ENCODE measurements at places on chromosomes 11 and 22.

- no peak for DNase-seq
Observed at GRCh38 chr11:73716153-73717056, 44.5 kb downstream of the RAB6A start.

DNA sequence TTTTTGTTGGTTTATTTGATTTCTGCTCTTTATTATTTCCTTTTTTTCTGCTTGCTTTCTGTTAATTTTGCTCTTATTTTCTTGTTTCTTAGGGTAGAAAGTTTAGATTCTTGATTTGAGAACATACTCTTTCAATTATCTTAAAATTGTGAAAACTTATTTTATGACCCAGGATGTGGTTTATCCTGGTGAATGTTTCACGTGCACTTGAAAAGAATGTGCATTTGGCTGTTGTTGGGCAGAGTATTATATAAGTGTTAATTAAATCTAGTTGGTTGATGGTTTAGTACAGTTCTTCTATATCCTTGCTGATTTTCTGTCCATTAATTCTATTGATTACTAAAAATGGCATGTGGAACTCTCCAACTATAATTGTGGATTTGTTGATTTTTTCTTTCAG lies 66.9 kb upstream of the NARS2 start:
- DNase-seq: no peak

GRCh38 chr11:6617315-6617781 lies 1.9 kb downstream of the TPP1 start:
- DNase-seq: no peak

- no peak for DNase-seq
Observed at GRCh38 chr11:15374418-15374817, 259.7 kb downstream of the INSC start.

GRCh38 chr11:13984616-13985450 lies 22.3 kb downstream of the SPON1 start:
- DNase-seq: no peak

- DNase-seq: no peak
Observed at GRCh38 chr11:1844221-1845094, 5.7 kb downstream of the TNNI2 start.

- no peak for DNase-seq
Observed at GRCh38 chr22:35905894-35906293, 122.7 kb downstream of the RBFOX2 start.

DNA sequence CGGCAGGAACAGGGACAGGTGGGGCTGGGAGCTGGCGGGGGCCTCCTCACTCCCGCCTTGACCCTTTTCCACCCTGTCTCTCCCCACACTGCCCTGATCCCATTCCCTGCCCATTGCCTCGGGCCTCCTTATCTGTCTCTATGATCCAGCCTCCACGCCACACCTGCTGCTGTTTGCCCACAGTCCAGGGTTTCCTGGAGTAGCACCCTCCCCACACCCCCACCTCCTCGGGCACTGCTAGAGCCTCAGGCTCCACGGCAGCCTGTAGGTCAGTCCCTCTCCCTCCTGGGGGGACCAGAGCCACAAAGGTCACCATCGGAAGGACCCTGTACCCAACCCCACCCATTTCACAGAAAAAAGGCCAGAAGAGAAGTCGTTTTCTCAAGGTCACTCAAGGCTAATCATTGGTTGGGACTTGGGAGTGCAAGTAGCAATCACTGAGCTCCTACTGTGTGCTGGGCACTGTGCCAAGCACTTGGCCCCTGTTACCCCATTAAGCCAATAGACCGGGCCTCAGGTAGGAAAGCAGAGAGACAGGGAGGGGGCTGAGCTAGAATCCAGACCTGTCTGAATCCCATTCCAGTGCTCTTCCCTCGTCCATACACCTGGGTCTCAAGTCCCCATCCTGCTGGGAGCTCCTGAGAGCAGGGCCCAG lies 71.8 kb downstream of the PDE2A start:
- DNase-seq: no peak

- no peak for DNase-seq
Observed at GRCh38 chr11:47148903-47149531, 27.7 kb downstream of the ARFGAP2 start.

- no peak for DNase-seq
Observed at GRCh38 chr11:118206391-118207031, 18.3 kb downstream of the JAML start.

DNA sequence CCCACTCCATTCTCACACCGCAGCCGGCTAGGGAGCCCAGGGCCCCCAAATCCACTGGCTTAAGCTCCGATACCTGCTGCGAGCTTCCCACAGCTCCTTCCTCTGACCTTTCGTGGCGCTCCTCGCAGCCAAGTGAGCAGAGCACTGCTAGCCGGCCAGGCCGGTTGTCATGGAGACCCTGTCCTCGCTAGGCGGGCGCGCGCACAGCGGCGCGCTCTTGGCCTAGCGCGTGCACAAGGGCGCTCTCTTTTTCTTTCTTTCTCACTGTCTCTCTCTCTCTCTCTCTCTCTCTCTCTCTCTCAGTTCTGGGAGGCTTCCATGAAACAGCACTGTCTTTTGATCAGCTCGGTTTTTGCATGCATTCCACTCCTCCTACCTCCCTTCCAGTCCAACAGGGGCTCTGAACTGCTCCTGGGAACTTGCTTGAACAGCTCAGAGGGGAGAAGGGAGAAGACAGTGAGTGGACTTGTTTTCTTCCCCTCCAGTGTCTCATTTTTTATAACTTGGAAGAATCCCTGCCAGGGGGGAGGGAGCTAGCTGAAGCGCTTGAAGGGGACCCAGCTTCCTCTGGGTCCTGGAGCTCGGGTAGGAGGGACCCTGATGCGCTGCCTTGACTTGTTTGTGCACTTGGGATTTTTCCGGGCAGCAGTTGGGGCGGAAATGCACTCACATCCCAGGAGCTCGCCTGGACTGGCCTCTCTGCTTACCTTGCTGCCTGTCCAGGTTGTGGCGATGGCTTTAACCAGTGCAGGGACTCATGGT lies 100.3 kb upstream of the AKIP1 start:
- no peak for DNase-seq

DNA sequence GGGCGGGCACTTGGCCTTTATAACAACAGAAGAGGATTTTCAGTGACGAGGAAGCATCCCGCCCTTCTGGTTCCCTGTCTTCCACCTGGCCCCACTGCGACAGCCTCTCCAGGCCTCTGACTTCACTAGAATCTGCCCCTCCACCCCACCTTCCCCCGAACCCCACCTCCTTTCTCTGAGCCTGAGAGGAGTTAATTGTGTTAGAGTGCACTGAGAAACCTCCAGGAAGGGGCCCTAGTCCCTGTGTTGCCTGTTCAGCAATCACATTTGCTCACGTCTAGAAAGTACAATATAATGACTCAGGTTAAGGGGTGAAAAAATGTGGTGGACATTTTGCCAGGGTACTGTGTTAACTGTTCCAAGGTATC lies 38.8 kb downstream of the PTPRJ start:
- DNase-seq: no peak

DNA sequence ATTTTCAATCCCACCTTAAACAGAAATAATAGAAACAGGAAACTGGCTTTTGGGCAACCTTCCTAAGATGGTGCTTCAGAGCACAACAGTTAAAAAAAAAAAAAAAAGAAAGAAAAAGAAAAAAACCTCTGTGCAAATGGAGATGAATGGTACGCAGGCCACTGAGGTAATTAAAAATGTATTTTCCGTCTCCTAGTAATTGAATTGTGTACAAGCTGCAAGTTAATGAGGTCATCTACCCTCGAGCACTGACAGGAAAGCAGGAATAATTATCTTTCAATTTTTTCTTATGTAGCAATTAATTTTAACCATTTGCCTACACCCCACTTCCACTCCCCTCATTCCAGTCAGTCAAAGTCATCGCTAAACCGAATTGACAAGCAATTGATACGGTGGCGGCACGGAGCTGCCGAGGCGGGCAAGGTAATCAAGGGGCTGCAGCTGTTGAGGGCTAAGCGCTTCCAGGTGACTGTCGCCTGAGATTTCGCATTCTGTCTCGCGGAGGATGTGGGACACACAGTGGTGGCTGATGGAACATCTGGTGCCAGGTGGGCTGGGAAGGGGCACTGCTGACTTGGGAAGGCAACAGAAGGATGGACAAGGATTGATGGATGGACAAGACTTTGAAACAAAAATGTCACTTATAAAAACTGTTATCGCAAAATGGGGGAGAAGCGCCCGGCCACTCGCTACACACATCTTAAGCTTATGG lies 109.4 kb downstream of the RCN1 start:
- no peak for DNase-seq

- no peak for DNase-seq
Observed at GRCh38 chr11:67441731-67442351, 1.4 kb downstream of the CORO1B start.

DNA sequence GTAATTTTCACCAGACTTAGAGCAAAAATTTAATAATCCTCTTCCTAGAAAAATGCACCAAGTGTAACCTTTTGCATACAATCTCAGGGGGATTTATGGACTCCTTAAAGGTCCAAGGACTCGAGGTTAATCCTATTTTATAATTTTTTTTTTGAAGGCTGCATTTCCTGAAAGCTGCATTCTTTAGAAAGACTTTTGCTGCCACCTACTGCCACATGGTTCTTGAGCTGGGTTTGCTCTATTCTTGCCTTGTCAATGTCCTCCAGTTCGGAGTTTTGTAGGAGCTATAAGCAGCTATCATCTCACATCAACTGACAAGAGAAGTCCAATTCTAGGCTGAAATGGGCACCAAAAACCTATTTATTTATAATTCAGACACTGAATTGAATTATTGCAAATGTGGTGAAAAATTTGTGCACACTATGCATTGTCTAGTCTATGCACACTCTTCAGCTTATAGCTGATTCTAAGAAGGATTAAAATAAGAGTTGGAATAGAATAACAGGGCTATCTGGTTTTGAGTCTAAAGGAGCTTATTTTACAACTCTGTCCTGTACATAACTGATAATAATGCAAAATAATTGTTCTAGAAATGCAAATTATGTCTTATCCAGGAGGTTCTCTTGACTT lies 31.3 kb downstream of the TRAF6 start:
- DNase-seq: no peak

DNA sequence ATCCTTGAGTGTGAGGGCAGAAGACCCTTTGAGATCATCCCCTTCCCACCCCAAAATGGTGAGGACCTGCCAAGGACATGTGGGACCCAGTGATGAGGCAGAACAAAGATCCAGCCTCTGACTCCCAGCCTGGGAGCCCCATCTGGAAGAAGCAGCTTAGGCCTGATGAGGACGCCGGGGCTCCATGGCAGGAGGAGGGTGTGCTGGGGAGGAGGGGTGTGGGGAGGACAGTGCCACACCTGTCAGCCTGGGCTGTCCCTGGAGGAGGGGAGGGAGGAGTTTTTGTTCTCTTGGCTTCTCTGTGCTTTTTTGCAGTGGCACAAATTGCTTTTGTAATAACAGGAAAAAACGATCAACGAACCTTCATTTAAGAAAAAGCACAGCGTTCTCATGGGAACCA lies 44.4 kb upstream of the DAGLA start:
- no peak for DNase-seq

DNA sequence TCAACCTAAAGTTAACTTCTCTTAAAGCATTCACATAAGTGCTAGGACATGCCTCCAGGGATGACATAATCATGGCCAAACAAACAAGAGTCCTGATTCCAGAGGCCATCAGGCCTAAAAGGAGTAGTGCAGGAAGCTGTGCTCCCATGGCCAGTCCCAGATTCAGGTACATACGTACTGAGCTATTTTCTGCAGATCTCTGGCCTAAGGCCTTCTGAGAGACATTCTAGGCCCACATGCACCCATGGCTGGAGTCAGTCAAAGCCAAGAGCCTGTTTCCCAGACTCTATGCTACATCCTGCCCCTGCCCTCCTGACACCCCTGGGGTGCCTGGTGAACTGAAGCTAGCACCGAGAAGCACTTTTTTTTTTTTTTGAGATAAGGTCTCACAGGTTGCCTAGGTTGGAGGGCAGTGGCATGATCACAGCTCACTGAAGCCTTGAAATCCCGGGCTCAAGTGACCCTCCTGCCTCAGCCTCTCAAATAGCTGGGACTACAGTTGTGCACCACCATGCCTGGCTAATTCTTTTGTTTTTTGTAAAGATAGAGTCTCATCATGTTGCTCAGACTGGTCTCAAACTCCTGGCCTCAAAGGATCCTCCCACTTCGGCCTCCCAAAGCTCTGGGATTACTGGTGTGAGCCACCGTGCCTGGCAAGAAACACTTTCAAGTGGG lies 553 bp downstream of the CD3D start:
- no peak for DNase-seq

DNA sequence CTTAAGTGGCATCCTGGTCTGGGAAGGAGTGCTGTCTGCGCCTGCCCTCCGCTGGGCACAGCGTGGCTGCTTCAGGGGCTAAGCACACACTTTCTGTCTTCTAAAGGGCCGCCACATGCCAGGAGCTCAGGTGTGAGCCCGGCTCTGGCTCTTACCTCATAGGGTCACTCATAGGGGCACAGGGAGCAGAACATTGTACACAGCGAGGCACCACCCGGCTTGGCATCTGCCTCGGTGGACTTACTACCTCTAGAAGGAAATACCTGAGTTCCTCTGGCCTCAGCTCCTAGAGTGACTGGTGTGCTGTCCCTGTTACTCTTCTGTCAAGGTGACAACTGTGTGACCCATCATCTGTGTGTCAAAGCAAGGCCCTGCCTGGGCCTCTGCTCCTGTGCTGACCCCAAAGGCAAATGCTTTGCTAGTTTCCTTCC lies 13.4 kb downstream of the NEAT1 start:
- no peak for DNase-seq

- DNase-seq: no peak
Observed at GRCh38 chr11:32836946-32837345, 7.2 kb downstream of the PRRG4 start.
